Hepatic stellate cell (primary cell): ENCODE measurements at places on chromosomes 6 and 20.

- no peak for DNase-seq
Observed at GRCh38 chr6:39080246-39080875, 31.8 kb downstream of the GLP1R start.

GRCh38 chr6:131960371-131961133 lies 9.4 kb upstream of the CCN2 start:
- DNase-seq, result no peak

GRCh38 chr6:33312361-33313104 lies 1.3 kb downstream of the TAPBP start:
- peak; percentile 75 for DNase-seq

GRCh38 chr6:132931936-132932514 lies 117.7 kb downstream of the RPS12 start:
- no peak for DNase-seq

- no peak for DNase-seq
Observed at GRCh38 chr6:129902681-129903080, 41.6 kb upstream of the TMEM244 start.

- DNase-seq, result no peak
Observed at GRCh38 chr6:45105170-45105820, 222.8 kb upstream of the RUNX2 start.
